ENCODE measurements at places on chromosomes 6 and 20. TPM values are rescaled to one million over a fixed set of nuclear protein-coding genes. Genes with fewer than 3 reads are reported as not detected.

DNA sequence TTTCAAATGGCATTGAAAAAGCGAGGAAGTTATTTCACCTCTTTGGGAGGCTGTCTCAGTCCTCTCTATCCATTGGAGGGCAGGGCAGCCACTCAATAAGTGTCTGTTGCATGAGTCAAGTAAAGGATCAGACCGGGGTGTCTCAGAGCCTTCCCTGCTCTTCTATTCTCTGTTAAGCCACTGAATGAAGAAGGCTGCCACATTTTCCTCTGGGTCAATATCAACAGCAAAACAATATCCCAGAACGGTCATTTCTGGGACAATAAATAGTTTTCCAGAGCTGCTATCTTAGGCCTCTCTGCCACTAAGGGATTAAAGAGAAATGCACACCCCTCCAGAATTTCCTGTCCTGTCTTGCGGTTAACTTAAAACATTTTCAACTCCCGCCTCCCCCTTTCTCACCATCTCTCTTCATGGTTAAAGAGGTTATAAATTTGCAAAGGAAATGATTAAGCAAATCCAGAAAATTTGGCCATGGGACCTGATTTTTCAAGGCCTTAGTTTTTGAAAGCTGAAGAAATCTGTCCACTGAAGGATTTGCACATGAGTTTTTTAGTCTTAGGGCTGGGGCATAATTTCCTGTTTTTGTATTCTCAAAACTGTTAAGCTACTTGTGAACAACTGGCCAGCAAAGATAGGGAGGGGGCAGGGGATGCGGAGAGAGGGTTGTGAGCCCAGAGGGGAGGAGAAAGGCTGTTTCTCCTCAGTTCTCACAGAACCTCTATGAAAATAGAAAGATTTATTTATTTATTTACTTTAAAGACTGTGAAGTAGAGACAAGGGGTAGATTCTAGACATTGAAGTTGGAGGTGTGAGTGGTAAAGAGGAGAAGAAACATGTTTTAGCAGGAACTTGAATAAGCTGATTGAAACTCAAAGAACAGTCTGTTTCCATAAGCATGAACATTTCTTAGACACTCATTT, 135.7 kb downstream of the BCAS1 start:
- peak; percentile 32 for DNase-seq

GRCh38 chr6:14883921-14884320, 361.9 kb upstream of the JARID2 start:
- no peak for DNase-seq

The TFAP2D gene
- total RNA-seq, result not detected

GRCh38 chr6:26300828-26301227, 64.2 kb upstream of the BTN3A2 start:
- DNase-seq, result no peak

GRCh38 chr20:48096957-48097890, 311.9 kb upstream of the SULF2 start:
- DNase-seq, result no peak

DNA sequence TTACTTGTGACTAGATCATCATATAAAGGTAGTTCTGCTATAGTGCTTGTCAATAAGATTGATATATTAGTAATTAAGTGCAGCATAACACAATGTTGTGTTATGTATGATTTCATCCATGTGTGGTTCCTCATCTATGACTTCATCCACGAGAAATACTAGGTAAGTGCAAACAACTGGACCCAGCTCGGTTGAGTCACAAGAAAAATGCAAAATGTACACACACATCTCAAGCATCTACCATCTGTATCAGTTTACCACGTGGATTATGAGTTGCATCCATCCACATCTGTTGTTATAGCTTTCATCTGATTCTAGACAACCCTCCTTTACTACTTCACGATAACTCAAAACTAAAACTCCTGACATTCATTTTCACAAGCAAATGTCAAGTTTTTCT, 517.0 kb upstream of the CITED2 start:
- DNase-seq, result no peak

The SLC13A3 gene
- total RNA-seq, result 5.1 TPM

DNA sequence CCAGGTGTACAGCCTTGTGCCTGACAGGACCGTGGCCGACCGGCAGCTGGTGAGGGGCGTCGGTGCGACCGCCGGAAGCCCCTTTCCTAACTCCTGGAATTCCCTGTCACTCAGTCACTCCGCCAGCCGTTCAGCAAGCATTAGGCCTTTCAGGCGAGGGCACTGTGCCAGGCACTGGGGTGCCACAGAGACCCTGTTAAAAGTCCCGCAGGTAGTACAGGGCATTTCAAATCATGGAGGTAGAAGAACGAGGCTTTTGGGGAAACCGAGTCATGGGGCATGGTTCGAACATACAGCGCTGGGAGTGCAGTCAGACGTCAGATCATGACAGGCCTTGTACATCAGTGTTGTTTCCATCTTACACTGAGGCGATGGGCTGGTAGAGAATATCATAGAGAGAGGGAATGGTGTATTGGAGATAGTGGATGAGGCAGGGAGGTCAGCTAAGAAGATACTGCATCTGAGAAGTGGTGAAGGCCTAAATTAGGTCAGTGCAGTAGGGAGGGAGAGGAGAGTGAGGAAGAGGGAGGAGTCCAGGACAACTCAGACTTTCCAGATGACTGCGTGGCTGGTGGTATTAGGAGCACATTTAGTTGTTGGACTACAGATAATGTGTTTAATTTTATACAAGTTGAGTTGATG, 892 bp upstream of the DXO start:
- peak; percentile 56 for DNase-seq

The SPAG4 gene
- total RNA-seq, result 18.4 TPM

DNA sequence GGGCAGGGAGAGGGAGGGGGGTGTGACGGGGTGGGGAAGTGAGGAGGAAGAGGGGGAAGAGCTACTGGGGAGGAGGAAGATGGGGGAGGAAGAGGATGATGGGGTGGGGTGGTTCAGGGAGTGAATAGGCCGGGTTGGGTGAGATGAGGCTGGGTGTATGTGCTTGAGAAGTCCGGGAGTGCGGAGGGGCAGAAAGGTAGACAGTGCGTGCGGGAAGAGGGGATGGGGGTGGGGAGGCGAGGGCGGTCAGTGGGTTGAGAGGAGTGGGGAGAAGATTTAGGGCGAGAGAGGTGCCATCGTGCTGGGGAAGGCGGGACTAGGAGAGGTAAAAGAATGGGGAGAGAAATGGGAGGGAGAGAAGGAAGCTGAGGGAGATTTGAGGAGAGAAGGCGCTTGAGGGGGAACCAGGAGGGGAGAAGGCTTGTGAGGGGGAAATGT, 30.9 kb upstream of the NOTCH4 start:
- DNase-seq, result no peak

DNA sequence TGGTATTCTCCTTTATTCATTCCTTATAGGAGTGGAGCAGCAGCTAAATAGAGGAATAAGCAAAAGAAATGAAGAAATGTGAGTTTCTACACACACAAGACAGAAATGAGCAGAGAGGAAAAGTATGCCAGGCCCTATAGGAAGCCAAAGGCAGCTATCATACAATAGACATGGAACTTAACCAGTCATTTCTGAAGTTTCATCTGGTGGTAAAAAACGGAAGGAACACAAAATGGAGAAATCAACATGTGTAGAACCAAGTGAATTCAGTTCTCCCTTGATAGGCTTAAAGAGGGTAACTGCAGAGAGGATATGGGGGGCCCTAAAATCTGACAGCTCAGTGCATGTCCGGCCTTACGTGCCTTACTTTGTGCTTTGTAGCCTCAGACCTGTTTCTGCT, 44.6 kb downstream of the TSBP1 start:
- no peak for DNase-seq

- DNase-seq, result no peak
Measured at GRCh38 chr20:40279390-40279789, 409.6 kb downstream of the MAFB start.

DNA sequence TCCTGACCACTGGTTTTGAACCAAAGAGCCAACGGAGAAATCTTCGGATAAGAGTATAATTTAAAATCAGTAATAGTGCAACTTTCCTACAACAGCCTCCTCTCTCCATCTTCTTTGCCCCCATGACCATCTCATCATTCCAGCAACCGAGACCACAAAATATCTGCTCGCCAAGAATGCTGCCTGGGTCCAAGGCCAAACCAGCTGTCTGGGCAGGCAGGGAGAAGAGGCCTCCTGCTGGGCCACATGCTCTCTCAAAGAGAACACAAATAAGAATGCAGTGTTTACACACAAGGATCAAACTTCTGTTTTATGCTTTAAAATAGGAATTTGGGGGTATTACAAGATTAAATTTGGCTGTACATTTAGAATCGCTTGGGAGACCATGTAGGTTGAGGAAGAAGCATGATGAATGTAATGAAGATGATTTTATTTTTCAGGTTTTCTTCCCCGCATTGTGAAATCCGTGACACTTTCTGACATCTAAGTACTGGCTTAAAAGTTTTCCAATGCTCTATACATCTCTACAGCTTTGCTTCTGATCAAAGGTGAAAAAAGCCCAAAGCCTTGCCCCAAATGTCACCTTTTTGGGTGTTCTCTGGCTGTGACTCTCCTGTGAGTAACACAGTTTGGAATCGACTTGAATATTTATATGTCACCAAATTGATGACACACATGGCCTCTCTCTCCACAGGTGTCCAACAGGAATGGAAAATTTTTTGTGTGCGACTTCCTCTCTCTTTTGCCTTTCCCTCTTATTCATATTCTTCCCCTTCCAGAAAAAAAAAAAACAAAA, 79.4 kb upstream of the PROKR2 start:
- DNase-seq, result no peak

The PPP1R14C gene
- total RNA-seq, result 0.52 TPM

- DNase-seq, result no peak
Measured at GRCh38 chr6:39402239-39402751, 79.8 kb upstream of the KCNK16 start.

DNA sequence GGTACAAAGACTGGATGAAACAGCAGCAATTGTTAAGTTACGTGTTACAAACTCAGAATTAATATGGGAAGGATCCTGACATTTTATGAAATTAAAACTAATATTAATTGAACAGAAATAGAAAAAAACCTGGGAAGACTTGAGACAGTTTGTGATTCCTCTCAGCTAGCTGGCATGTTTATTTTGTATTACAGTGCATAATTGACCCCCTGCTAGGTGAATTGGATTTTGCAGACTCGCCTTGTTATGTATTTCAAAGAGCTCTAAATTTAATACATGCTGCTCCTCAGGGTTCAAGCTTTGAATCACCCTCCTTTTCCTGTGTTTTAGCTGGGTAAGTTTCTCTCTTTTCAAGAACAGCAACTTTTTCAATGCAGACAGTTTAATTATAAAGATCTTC, 339.4 kb downstream of the PLCB1 start:
- no peak for DNase-seq

- no peak for DNase-seq
Measured at GRCh38 chr6:45661661-45662060, 283.9 kb upstream of the SUPT3H start.

GRCh38 chr20:41268917-41269652, 48.4 kb downstream of the ZHX3 start:
- DNase-seq, result no peak

- DNase-seq, result no peak
Measured at GRCh38 chr6:164142322-164142721, 727.8 kb downstream of the QKI start.

DNA sequence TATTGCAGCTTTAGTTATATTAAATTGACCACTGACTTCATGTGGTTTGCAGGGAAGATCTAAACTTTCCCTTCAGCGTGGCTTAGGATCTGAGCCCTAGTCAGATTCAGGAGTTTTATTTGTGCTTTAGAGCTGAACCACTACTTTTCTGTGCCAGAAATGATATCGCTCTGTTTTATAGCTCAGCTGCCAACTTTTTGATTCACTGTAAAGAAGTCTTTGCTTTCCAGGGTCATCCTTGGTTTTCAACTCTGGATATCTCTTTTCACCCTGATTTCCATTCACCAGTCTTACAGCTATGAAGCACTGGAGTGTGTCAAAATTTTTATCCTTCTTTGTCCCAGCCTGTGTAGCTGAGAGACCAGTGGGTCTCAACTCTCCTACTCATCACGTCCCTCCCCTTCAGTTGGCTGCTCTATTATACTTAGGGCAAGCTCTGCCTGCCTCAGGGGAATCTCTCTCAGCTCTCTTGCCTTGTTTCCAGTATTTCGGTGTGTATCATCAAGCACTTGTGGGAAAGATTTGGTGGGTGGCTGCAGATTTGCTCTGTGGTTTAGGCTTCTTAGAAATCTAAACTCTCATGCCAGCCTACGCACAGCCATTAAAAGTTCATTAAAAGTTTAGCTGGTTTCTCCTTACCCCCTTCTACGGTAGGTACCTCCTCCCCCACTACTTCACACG, 425.5 kb downstream of the TENT5A start:
- DNase-seq, result no peak

DNA sequence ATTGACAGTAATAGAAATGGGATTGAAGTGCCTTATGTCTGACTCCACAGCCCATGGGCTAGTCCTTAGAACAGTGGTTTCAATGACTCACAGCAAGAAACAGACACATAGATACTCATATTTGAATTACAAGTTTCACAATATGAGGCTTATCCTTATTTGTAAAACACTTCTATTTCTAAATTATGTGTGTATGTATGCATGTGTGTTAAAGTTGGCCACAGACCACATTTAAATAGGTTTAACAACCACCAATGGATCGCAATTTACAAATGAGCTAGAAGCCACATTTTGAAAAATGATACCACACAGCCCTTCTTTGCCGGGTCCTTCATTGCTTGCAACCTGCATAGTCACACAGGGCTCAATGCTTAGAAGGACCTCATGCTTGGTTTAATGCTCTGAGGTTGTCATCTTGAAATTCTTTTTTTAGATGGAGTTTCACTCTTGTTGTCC, 157.8 kb upstream of the PREP start:
- DNase-seq, result no peak

The BANF2 gene
- not detected for total RNA-seq

The CDH4 gene
- 0.26 TPM for total RNA-seq

The SHLD1 gene
- 13.9 TPM for total RNA-seq

- no peak for DNase-seq
Measured at GRCh38 chr20:40442181-40442963, 246.7 kb downstream of the MAFB start.

DNA sequence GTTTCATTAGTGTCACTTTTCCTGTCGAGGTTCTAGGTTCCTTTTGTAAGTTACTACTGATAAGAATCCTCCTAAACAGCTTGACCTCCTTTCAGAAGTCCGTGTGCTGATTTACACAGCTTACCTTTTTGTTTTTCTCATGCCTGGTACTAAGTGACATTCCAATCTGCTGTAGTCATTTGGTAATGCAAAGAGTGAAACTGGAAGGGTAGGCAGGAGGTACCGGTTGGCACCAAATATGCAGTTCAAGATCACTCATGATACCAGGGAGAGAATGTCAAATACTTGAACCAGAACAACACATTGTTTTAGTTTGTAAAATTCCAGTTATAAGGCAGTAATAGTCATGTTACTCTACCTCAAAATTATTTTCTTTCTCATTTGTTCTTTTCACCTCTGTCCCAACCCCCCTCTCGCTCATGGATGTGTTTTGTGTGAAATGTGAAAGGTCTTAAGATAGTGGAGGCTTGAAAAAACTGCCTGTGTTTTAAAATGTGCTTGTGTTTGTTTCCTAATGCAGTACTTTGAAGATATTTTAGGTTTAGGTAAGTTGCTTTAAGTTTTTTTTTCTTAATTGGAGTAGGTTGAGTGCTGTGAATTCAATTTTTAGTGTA, 23.2 kb downstream of the AFDN start:
- no peak for DNase-seq

The AIF1 gene
- total RNA-seq, result 6.7 TPM

GRCh38 chr20:11716239-11716944, 201.3 kb upstream of the BTBD3 start:
- no peak for DNase-seq
